NCI-H446 (cell line): ENCODE measurements at places on chromosomes 2 and 18.

DNA sequence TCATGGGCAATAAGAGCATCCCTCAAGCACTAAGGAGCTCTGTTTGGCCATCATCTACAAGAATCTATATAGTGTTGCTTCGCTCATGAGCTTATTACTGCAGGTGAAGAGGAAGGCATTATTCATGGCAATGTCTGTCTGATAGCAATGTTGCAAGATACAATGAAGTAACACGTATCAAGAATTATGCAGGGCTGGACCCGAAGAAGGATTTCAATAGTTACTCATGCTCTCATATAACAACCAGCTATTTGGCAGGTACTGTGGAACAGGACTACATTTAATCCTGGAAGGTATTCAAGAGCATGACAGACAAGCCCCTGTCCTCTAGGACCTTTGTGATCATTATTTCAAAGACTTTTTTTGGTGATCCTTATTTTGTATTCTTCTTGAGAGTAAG lies 109.6 kb downstream of the LAMA3 start:
- no peak for DNase-seq

DNA sequence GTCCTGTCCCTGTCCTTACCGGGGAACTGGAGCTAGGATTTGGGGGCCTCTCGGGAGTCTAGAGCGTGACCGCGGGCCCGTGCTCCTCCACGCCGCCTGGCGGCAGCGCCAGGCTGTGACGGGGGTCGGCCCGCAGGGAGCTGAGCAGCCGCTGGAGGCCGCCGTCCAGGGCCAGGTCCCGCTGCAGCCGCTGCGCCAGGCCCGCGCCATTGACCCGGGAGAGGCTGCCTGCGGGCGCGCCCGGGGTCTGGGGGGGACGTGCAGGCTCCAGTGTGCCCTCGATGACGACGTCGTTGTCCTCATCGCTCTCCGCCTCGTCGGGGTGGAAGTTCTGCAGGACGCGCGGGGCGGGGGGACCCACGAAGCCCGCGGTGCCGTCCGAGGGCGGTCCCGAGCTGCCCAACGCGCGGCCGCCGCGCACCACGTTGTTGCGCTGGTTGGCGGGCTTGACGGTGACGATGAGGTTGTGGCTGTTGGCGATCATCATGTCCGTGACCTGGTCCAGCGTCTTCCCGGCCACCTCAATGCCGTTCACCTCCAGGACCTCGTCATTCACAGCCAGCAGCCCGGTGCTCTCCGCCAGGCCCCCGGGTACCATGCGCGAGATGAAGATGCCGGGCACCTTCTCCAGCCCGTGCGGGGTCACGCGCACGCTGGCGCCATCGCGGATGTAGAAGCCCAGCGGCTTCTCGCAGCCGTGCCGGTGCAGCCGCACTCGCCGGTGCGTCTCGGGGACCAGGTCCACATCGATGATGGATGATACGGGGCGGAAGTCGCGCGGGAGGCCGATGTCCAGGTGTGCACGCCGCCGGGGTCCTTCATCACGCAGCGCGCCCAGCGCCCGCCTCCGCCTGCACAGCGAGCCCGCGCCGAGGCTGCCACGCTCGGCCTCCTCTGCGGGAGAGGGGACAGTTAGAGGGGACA lies 50.9 kb downstream of the ADNP2 start:
- no peak for DNase-seq

GRCh38 chr2:88265352-88266303 lies 95.5 kb downstream of the THNSL2 start:
- no peak for DNase-seq

GRCh38 chr18:57920036-57920435 lies 116.9 kb upstream of the ATP8B1 start:
- peak; percentile 52 for DNase-seq

DNA sequence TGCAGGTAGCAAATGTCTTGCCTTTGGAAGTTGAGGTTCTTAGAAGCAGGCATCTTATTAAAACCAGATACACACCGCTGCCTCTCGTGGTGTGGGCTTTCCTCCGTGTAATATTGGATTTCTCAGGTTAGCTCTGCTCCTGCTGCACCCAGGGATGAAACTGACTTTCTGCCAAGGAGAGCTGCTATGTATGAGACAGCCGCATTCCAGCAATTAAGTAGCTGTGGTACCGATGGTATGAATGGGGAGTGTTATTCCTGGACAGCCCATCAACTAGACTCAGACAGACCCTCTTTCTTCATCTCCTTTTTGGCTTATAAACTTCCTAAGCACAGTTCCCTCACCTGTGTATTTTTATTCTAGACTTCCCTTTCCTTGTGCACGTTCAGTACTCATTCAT lies 6.8 kb upstream of the EHD3 start:
- DNase-seq: no peak

- DNase-seq: no peak
Measured at GRCh38 chr18:79387214-79387613, 8.5 kb upstream of the NFATC1 start.

- no peak for DNase-seq
Measured at GRCh38 chr2:76958749-76959148, 563.4 kb downstream of the LRRTM4 start.

DNA sequence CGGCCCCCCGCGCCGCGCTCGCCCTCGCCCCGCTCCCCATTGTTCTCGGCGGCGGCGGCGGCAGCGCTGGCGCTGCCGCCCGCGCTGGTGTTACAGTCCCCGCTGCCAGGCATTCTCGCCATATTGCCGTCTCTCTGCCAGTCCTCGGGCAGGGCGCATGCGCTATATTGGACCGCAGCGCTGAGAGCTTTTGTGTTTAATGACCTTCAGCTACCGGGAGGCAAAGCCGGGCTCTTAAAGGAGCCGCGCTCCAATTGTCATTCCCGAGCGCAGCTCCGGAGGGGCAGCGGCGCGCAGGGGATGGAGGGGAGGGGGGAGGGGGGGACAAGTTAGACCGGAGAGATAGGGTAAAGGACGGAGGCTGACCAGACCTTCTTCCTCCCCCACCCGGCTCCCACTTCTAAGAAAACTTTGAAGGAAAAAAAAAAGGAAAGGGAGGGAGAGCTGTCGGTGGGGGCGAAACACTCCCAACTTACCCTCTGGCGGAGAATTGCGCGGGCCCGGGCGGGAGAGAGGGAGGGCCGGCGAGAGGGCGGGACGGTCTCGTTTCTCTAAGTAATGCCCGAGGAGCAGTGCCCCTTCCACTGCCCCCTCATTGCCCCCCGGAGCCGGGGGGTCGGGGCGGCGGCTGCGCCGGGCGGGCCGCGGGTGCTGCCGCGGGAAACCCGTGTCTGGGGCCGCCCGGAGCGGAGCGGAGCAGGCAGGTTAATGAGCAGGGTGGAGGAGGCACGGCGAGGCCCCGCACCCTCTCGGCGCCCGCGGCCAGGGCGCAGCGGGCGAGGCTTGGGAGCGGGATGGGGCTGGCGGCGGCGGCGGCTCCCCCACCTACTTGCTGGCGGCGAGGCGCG lies at the start of gene KCTD1:
Gene KCTD1, minus strand, starts transcription at position 139 of the 848 bp plus-strand sequence. Its CDS starts 17 bp downstream, at position 122.
- peak; percentile 68 for DNase-seq

GRCh38 chr2:132496555-132496954 lies 80.0 kb downstream of the GPR39 start:
- DNase-seq: no peak

- DNase-seq: no peak
Measured at GRCh38 chr2:189499137-189499536, 57.9 kb downstream of the WDR75 start.

DNA sequence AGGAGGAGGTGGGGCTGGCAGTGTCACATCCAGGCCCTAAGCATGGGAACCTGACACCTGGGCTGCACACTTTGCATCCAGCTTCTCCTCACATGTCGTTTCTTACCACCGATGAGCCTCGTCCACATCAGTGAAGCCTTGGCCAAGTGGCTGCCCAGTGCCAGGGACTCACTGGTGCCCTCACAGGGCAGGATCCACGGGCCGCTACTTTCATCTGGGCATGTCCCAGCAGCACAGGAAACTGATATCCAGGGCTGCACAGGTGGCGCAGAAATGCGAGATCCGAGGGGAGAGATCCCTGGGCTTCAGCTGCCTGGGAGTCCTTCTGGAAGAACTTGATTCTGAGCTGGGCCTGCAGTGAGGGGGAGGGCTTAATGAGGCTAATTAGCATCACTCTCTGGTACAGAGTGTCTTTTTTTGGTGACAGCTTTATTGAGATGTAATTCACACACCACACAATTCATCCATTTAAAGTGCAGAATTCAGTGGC lies 291.6 kb upstream of the HDAC4 start:
- DNase-seq: no peak

DNA sequence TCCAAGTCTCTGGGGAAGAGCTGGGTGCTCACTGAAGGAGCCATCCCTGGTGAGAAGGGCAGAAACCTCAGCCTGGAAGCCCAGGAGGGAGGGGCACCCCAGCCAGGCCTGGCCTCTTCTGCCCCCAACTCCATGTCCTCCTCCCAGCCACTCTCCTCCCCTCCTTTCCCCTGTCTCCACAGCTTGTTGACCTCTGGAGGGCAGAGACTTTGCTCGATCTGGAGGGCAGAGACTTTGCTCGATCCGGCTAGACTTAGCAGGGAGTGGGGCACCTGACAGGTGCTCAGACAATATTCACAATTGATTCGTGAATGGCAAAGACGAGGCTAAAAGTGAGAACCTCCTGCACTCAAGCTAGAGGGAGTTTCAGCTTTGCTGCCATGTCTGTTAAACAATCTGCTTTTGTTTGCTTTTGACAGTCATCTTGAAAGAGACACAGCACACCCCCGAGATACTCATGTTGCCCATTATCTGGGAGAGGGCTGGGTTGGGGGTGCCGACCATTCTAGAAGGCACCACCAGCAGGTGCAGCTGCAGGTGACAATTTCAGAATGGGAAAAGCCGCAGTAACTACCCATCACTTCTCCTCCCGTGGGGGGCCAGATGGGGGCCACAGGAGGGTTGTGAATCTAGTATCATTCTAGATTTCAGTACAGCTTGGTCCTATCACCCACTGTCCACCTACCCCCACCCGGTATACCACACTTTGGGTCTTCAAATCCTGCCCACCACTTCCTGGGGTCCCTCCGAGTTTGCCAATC lies 54.8 kb downstream of the DNMT3A start:
- DNase-seq: no peak

- DNase-seq: no peak
Measured at GRCh38 chr18:27540111-27540510, 355.0 kb upstream of the CHST9 start.

DNA sequence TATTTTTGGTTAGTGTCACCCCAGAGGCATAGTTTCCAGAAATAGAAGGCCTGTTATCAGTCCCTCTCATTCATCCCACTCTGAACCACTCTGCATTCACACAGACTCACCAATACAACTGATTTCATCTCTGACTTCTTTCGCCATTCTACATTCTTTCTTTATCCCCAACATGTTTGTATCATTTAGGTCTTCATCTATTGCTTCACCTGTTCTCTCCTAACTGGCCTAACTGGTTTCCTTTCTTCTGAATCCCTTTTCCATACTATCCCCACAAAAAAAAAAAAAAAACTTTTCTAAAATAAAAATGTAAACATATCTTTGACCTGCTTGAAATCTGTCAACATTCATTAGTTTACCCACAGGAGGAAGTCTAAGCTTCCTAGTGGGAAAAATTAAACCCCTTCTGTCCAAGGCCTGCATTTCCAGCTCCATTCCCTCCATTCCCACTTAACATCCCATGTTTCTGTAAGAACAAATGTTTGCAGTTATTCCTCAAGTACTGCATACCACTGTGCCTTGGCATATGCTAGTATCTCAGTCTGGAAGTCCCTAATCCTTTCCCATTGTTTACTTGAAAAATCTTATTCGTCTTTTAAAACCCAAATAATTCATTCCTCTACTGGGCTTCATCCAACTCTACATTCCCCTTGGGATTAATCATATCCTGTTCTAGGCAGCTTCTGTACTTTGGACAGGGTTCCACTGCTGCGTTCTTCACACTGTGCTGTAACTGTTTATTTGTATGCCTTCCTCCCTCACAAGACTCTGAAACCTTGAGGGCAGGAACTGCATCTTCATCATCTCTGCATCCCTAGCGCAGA lies 68.5 kb downstream of the FIGN start:
- no peak for DNase-seq

DNA sequence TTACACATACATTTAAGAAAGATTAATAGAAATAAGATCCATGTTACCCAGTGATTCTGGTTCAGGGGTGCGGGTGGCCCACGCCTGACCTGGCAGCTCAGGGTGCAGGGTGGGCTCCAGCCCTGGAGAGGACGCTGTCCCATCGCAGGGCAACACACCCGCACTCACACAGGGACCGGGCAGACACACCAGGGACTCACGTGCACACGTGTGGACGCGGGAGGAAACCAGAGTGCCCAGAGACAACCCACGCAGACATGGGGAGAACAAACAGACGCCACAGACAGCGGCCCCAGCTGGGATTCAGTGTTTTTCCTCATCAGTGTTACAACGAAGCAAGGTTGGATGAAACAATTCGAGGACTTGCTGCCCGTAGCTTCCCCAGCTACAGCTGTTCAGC lies 8.4 kb upstream of the ALLC start:
- DNase-seq: no peak
